Fibroblast of pulmonary artery (primary cell): ENCODE measurements at places on chromosomes 2 and 18.

- DNase-seq, result no peak
Observed at GRCh38 chr2:82539280-82539621, 1919.8 kb downstream of the SUCLG1 start.

- DNase-seq, result no peak
Observed at GRCh38 chr2:163644238-163644637, 91.6 kb downstream of the FIGN start.

DNA sequence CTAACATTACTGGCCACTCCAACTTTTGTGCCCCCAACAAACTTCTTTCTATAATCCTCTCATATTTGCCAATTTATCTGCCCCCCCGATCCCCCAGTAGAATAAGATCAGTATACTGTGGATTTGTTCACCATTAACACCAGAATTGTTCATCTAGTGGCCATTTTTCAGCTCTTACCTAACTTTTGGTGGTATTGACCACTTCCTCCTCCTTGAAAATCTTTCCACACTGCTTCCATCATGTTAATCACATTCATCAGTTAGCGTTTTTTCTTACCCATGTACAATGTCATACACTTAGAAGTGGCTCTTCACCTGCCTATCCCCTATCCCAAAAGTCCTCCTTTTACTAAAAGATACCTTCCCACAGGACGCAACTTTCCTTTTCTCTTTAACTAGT is 6.1 kb downstream of the IMPACT start:
- DNase-seq, result no peak

DNA sequence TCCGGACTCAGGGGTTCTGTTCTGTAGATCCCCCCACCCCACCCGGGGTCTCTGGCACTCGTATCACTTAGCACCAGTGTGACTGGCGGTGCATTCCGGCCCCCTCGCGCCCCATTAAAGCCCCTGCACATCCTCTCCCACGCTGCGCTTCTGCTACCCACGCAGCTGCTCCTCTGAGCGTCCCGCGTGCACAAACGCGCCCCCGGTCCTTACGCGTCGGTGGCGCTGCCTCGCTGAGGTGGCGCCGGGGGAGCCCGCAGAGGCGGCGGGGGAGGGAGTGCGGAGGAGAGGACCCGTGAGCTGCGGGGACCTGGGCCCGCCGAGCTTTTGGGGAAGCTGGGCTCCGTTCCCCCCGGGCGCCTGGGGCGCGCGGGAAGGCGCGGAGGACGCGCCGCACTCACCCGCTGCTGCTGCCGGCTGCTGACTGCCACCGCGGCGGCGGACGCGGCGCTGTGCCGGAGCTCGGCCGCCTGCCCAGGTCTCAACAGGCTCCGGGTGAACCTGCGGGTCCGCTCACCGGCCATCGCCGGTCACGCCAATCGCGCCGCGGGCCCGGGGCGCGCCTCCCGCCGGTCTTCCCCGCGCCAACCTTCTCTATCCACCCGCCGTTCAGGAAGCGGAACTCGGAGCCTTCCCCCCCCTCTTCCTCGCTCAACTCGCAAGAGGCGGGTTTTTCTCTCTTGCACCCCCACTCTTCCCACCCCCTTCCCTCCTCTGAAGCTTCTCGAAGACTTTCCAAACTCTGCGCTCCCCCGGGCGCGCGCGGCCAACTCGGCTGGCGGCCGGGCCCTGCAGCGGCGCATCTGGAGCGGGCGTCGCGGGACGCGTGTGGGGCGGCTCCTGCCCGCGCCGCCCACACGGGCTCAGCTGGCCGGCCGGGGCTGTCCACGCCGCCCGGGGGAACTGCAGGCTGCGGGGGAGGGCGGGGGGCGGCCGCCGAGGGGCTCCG is at the start of gene DOCK10:
Gene DOCK10 (minus strand): TSS at position 618 of the 949 bp plus-strand sequence. CDS start 94 bp downstream, at position 524.
- DNase-seq, result peak; percentile 46

DNA sequence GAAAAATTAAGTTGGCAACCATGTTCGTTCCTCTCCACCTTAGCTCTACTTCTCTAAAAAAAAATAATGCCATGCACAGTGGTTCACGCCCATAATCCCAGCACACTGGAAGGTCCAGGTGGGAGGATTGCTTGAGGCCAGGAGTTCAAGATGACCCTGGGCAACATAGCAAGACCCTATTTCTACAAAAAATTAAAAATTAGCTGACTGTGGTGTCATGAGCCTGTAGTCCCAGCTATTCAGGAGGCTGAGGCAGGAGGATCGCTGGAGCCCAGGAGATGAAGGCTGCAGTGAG is 40.1 kb upstream of the NPAS2 start:
- no peak for DNase-seq

DNA sequence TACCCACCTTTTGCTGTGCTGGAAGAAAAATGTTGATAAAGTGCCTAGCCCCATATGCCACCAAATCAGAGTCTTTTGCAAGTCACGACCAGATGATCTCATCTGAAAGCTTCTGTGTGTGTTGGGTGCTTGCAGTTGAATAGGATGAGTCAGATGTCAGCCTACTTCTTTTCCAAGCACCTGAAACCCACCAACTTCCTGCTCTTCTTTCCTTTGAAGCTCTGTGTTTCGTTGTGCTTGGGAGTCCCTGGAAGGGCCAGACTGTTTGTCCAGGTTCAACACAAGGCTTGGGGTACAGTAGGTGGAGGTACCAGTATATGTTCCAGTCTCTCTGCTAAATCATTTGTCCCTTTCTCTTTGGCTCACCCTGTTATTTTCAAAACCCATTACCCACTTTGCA is 36.8 kb upstream of the LCLAT1 start:
- peak; percentile 39 for DNase-seq

- no peak for DNase-seq
Observed at GRCh38 chr2:160085662-160086061, 23.2 kb upstream of the PLA2R1 start.

DNA sequence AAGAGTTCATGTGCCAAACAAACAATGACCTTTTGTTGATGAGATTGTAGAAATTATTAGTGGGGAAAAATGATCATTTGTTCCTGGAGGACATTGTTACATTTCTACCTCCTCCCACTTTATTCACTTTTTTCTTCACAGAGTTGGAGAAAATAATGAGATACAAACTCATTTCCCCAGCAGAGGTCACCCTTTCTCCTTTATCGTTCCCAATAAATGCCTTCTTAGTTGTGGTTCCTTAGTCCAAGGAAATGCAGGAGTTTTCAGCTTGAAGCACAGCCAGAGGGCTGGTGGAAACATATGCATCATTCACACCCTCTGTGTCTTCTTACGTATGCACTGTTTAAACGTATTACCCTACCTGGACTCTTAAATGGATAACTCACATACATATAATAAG is 108.8 kb downstream of the SLC4A3 start:
- peak; percentile 84 for DNase-seq

DNA sequence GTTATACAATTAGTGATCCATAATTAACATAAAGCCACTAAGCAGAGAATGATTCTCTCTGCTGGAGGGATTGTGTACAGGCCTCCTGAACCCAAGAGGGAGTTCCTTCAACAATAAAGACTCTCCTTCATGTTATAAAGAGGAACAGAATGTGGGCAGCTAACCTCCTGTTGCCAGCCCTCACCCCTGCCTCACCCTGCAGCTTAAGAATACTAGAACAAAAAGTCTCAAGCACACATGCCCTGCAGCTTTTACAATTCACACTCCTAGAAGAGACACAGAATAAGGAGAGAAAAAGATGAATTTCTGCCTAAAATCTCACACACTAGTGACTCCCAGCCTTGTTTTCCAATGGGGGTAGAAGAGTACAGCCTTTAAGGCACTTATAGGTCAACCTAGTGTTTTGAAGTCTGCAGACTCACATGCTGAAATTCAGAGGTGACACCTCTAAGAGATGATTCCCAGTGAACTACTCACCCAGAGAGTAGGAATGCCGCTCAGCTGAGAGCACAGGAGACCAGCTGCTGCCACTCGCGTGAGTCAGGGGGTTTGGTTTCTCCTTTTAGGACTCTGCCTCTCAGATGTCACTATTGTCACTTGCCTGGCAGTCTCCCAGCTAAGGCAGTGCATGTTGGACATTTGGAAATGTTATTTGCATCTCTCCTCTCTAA is 32.5 kb upstream of the IL1RL1 start:
- no peak for DNase-seq

DNA sequence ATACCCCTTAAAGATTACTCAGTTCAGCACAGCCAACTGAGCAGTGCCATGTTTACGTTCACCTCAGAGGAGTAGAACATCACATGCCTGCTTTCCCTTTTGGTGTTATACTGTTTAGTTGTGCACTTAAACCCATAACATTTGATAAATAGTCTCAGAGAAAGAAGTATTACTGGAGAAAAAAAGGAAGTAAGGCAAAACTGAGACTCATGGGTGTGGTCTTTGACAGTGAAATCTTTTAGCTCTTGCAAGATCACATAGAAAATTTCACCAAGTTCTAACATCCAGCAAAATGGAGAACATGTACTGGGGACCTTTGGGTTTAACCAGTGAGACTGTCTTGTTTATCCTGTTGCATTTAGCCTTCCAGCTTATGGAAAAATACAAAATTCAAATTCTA is 5.6 kb downstream of the TANK start:
- no peak for DNase-seq

DNA sequence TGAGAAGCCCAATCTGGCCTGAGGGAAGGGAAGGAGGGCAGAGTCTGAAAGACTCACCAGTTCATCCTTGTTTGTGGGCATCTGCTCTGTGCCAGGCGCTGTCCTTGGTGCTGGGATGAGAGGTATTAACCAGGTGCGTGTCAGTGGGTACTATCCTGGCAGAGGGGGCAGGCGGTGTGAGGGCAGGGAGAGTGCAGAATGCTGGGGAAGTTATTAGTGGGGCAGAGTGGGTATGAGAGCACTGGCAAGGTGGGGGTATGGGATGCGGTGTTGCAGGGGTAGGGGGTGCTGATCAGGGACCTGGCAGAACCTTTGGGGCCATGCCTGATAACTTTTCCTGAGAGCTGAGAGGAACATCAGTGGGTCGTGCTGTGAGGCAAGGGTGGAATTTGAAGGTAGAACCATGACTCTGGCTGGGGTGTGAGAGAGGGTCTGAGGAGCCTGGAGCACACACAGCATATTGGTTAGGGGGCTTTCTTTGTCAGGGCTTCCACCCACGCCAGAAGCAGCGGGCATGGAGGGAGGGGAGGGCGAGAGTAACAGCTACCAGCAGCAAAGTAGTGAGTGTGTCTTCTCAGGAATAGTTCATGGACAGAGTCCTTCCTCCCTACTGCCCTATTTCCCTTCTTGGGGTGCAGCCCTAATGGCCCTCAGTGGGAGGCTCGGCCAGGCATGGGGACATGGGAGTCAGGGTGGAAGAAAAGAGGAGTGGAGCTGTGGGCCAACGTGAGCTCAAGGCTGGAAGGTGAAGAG is 290.7 kb downstream of the CYP26B1 start:
- DNase-seq, result peak; percentile 30

GRCh38 chr2:121281107-121281506 is 3.9 kb downstream of the TFCP2L1 start:
- no peak for DNase-seq

GRCh38 chr18:29164020-29164706 is 987.2 kb upstream of the CDH2 start:
- DNase-seq, result peak; percentile 94

DNA sequence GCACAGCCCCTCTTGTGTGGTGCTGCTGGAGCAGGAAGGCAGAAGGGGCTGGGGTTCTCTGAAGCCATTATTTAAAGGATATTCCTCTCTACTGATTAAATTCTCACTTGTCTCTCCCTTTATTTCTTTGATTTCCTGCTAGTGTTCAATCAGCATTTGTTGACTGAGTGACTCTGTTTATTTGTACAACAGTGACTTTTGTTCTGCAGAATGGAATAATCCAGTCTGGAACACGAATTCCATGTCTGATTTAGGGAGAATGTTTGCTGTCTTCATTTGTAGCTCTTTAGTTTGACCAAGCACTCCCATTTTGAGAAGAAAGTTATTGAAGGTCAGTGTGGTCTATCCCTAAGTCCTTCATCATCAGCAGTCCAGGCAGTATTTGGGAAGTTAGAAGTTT is 141.2 kb downstream of the SETBP1 start:
- no peak for DNase-seq

DNA sequence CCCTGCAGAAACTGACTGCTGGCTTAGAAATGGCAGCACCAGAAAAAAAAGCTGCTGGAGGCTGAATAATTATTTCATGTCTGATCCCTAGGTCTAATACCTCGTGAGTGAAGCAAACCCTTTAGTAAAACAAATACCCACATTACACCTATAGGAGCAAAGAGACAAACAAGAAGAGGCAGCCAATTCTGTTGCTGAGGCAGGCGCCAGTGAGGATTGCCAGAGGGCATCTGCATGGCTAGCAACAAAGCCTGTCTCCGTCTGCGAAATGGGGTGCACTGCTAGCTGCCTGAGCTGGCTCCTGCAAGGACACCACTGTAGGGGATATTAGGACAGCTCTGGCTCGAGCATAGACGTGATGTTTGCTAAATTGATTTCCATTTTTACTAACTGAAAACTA is 509.7 kb downstream of the TDRD15 start:
- no peak for DNase-seq

DNA sequence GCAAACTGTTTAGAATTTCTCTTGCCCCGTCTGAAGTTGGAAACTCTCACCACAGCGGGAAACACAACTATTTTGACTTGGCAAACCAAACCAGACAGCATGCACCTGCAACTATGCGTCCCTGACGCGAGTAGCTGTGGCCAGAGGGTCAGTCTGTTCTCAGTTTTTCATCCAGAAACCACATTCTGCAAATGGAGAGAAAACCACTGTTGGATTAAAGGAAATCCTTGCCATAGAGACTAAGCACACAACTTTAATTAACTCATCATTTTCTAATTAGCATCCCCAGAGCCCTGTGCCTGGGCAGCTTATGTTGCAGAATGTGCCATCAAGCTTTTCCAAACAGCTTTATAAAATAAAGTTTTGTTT is 415.7 kb upstream of the TCF4 start:
- DNase-seq, result no peak

DNA sequence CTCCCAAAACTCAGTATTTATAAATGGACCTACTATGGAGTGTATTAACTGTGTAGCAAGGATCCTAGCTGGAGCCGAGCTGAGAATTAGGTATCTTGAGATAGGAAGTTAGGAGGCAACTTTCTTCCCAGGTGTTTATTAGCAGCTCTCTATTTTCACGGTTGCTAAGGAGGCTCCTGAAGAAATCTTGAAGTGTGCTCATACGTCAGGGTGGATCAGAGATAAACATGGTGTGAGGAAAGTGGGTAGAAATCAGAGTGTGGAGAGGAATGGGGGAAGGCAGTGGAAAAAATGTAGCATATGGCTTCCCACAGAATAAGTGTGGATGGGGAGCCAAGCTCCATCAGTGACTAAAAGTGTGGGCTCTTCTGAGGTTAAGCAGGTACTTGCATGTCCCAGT is 104.3 kb downstream of the ABCA12 start:
- no peak for DNase-seq

DNA sequence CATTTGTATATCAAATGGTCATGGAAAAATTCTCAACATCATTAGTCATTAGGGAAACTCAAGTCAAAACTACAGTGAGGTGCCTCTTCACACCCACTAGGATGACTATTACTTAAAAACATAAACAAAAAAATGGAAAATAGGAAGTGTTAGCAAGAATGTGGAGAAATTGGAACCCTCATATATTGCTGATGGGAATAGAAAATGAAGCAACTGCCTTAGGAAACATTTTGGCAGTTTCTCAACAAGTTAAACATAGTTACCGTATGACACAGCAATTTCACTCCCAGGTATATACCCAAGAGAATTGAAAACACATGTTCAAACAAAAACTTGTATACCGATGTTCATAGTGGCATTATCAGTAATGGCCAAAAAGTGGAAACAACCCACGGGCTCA is 18.1 kb upstream of the CYP26B1 start:
- no peak for DNase-seq
